ENCODE measurements at places on chromosomes 5 and 9. TPM values are rescaled to one million over a fixed set of nuclear protein-coding genes. Genes with fewer than 3 reads are reported as not detected.

Gene GPR21
- 1.2 TPM for polyA plus RNA-seq

Gene TMEM252
- 0.38 TPM for polyA plus RNA-seq

Gene MCC
- polyA plus RNA-seq = 22.9 TPM

Gene EPB41L4A
- polyA plus RNA-seq = 23.4 TPM

Gene SEC24A
- 16.4 TPM for polyA plus RNA-seq

Gene C5orf58
- polyA plus RNA-seq = 2.1 TPM

Gene GMCL2
- not detected for polyA plus RNA-seq

Gene NR5A1
- 0.09 TPM for polyA plus RNA-seq

Gene GALNT12
- polyA plus RNA-seq = 2.6 TPM

Gene FAT2
- polyA plus RNA-seq = 0.82 TPM

Gene TEX48
- not detected for polyA plus RNA-seq

Gene GABRA1
- 12.9 TPM for polyA plus RNA-seq

Gene RELL2
- polyA plus RNA-seq = 37.3 TPM

Gene PTPRD
- 190 TPM for polyA plus RNA-seq

Gene IFNB1
- not detected for polyA plus RNA-seq

Gene RBM22
- 69.4 TPM for polyA plus RNA-seq

Gene ZFP37
- polyA plus RNA-seq = 15.3 TPM

Gene RASGRF2
- 10.3 TPM for polyA plus RNA-seq

Gene PCDHGB2
- polyA plus RNA-seq = 9.0 TPM

Gene CHD1
- 32.9 TPM for polyA plus RNA-seq

Gene SLC45A2
- 0.56 TPM for polyA plus RNA-seq

Gene ZNF366
- 3.2 TPM for polyA plus RNA-seq

Gene SLC6A18
- not detected for polyA plus RNA-seq

Gene ERMP1
- polyA plus RNA-seq = 18.1 TPM

Gene SPINK6
- not detected for polyA plus RNA-seq

Gene PNPLA7
- polyA plus RNA-seq = 6.6 TPM

Gene SKIC3
- 59.0 TPM for polyA plus RNA-seq

Gene CTNND2
- polyA plus RNA-seq = 183 TPM

Gene TIGD6
- 4.2 TPM for polyA plus RNA-seq

Gene PCDHAC1
- polyA plus RNA-seq = 3.8 TPM

Gene TNFAIP8
- polyA plus RNA-seq = 3.5 TPM

Gene PIP5K1B
- polyA plus RNA-seq = 7.5 TPM

Gene FUBP3
- polyA plus RNA-seq = 91.8 TPM

Gene PCDHB4
- 5.4 TPM for polyA plus RNA-seq

Gene SDHA
- 166 TPM for polyA plus RNA-seq

Gene GAS1
- polyA plus RNA-seq = 19.4 TPM

Gene SPINK4
- not detected for polyA plus RNA-seq

Gene ESM1
- polyA plus RNA-seq = 1.1 TPM

Gene CDO1
- 104 TPM for polyA plus RNA-seq

Gene SH2D3C
- 23.8 TPM for polyA plus RNA-seq

Gene EQTN
- 0.33 TPM for polyA plus RNA-seq

Gene NUDT12
- 17.9 TPM for polyA plus RNA-seq

Gene THBS4
- polyA plus RNA-seq = 25.9 TPM

Gene MYOZ3
- 11.5 TPM for polyA plus RNA-seq

Gene CTXN3
- 9.6 TPM for polyA plus RNA-seq

Gene NMRK1
- polyA plus RNA-seq = 15.2 TPM

Gene HTR1A
- 6.4 TPM for polyA plus RNA-seq

Gene AFAP1L1
- 10.8 TPM for polyA plus RNA-seq

Gene SUSD3
- 3.1 TPM for polyA plus RNA-seq

Gene ARHGEF28
- polyA plus RNA-seq = 13.6 TPM

Gene GPX8
- polyA plus RNA-seq = 22.2 TPM

Gene FAXDC2
- 19.3 TPM for polyA plus RNA-seq

Gene FOXD4L3
- polyA plus RNA-seq = 0.81 TPM

Gene KIAA0825
- 4.1 TPM for polyA plus RNA-seq

Data from spinal cord (tissue), 10 donors.